ENCODE measurements at places on chromosomes 13 and 19.

DNA sequence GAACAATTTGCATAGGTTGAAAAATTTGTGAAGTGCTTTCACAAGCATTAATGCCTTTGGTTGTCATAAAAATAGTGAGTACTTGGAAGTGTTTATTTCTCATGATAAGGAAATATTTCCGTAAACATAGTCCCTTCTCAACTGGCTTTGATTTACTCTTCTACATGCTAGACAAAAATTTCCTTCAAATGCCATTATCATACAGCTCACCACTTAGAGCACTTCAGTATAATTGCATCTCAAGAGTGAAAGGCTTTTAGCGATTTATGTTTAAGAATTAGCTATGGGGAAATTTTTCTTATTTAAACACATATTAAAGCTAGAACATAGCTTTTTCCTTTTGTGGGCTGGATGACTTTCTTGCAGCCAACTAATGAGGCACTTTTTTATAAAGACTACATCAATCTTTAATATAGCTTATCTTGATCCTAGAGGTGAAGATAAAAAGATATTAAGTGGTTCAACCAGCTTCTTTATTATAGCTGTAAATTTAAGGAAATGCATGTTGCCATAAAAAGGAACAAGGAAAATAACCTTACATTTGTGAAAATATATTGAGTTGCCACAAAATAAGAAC lies 656.8 kb downstream of the SLITRK6 start:
- no peak for DNase-seq

- DNase-seq: no peak
Observed at GRCh38 chr19:6833166-6833790, 54.1 kb upstream of the ADGRE1 start.

DNA sequence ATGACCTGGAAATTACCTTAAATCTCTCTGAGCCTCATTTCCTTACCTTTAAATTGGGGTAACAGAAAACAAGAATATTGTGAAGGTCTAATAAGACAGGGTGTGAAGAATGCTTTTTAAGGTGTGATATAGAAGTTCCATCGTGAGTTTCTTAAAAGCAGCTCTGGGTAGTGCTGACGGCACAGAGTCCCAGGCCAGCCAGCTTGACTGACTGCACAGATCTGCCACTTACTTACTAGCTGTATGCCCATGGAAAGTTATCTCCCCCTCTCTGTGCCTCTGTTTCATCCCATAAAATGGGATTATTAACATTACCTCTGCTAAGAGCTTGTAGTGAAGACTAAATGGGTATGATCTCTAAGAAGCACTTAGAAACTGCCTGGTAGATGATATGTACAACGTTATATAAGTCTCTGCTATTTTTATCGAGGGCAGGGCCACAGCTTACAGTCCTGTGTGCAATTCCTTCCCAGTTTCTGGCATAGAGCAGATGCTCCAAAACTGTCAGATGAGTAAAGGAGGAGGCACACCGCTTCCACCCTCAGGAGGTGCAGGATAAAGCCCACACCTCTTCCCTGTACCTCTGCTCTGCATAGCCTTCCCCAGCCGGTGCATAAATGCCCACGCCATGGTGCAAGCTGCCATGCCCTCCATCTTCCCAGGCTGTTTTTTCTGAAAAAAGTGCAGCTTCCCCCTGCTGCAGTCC lies 99.6 kb downstream of the MBNL2 start:
- DNase-seq: no peak

- no peak for DNase-seq
Observed at GRCh38 chr13:93226065-93226622, 463 bp upstream of the GPC6 start.

GRCh38 chr13:27403727-27404385 lies 20.6 kb upstream of the GTF3A start:
- DNase-seq: no peak

GRCh38 chr19:6610934-6611852 lies 20.2 kb upstream of the CD70 start:
- DNase-seq: no peak

DNA sequence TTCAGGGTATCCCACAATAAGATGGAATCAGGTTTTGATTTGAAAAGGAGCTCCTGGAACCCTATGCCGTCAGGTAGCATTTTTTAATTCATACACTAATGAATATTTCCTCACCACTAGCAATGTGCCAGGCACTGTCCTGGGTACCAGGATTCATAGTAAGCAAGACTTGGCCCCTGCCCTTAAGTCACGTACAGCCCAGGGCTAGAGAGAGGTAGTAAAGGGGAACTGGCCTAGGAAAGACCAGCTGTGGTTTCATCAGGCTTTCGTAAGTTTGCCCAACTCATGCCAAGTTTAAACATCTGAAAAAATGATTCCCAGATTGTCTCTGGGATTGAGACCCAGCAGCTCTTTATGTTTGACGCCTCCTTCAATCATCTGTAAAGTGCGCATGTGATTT lies 45.9 kb upstream of the AMER2 start:
- DNase-seq: no peak
